Muscle of leg (tissue), 16 donors: ENCODE measurements at places on chromosomes 7 and 10. TPM values are rescaled to one million over a fixed set of nuclear protein-coding genes. Genes with fewer than 3 reads are reported as not detected.

GRCh38 chr7:2209146-2209960 lies 23.4 kb downstream of the MAD1L1 start:
- DNase-seq, result peak; percentile 71

DNA sequence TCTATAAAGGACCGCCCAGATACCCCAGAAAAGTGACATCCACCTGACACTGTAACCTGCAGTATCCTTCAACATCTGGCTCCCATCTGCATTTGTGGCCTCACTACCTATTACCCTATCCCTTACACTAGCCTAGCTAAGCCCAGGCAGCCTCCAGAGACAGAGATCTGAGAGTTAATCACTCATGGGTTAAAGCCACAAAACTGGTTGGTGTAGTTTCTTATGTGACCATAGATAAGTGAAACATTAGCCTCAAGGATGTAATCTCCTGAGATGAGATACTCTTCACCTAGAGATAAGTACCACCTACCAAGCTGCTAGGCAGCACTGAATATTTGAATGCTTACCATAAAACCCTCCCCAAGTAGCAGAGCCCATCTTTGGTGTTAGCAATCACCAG lies 35.4 kb downstream of the CTTNBP2 start:
- no peak for DNase-seq

DNA sequence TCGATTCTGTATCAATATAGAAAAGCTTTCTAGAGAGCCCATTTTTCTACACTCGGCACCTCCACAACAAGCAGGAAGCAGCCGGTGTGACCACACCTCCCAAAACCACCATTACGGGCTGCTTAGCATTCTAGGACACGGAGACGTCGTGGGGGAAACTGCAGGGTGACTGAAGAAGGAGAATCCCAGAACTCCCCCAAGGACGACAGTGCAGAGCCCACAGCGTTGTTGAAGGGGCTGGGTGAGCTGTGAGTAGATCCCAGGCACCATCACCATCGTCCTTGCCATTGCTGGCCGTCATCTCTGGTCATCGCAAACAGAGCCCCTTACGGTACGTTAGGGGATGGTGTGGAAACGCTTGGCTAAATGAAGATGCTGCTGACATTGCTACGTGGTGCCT lies 351.8 kb downstream of the PTPRN2 start:
- no peak for DNase-seq

Gene NDUFB8
- 169 TPM for total RNA-seq

- no peak for DNase-seq
These were observed 37.0 kb upstream of the CASD1 start for GRCh38 chr7:94472608-94473007.

Gene ACTL6B
- not detected for total RNA-seq

DNA sequence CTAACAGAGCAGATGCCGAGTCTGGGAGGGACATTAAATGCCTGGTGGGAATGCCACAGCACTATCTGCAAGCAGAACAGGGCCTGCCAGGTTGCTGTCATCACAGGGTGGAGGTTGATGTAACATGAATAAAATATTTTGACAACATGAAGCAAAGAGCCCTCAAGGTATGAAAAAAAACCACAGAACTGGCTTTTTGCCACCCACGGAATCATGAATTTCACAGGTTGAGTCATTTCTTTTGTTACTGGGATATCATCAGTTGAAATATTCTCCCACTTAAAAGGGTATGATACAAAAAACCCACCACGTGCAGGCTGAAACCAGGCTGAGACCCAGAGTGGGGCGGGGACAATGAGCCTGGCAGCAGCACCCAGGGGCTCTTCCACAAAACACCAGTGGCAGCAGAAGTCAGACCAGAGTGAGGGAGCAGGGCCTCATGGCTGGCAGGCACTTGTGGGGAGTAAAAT lies 220.1 kb downstream of the TNS3 start:
- DNase-seq, result no peak

DNA sequence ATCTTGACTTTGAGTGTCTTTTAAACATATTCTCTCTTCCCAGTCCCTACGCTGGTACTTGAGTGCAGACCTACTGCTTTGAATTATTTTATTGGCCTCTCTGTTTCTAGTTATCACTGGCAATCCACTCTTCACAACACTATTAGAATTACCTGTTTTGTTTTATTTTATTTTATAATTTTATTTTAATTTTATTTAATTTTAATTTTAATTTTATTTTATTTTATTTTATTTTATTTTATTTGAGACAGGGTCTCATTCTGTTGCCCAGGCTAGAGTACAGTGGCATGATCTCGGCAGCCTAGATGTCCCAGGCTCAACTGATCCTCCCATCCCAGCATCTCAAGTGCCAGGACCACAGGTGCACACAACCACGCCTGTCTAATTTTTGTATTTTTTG lies 6.8 kb downstream of the STK17A start:
- DNase-seq, result no peak

Gene TUBAL3
- total RNA-seq, result 0.09 TPM

- DNase-seq, result no peak
These were observed 26.9 kb downstream of the ENKUR start for GRCh38 chr10:24988831-24989640.

DNA sequence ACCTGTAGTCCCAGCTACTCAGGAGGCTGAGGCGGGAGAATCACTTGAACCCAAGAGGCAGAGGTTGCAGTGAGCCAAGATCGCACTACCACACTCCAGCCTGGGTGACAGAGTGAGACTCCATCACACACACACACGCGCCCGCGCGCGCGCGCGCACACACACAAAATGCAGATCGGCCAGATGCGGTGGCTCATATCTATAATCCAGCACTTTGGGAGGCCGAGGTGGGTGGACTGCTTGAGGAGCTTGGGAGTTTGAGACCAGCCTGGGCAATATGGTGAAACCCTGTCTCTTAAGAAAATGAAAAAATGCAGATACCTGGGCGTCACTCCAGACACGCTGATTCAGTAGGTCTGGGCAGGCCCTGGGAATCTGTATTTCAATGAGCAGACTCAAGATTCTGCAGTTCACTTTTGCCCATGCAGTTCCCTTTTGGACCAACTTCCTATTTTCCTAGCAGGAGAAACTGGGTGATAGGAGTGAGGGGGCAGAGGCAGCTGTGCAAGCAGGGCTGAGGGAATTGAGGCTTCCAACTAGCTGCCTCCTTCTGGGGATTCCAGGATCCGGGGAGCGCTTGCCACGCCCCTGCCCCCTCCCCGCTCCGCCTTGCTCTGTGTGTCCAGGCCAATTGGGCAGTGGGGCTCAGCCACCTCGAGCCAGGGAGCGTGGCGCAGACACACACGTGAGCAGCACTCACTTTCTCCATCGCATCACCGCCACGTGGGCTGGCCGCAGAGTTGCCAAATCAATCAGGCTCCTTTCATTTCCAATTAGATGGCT lies 173.6 kb downstream of the SH3PXD2A start:
- no peak for DNase-seq

DNA sequence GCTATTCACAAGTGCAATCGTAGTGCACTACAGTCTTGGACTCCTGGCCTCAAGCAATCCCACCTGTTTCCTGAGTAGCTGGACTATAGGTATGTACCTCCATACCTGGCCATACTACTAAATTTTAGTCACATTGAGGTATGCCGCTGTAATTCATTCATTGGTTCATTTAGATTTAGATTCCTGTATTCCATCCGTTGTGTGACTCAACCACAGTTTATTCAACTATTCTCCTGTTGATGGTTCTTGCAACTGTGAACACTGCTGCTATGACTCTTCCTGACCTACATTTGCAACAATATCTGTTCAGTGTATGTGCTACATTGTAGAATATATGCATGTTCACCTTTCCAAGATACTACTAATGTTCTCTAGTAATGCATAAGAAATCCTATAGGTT lies 8.0 kb upstream of the ZCCHC24 start:
- DNase-seq, result no peak

DNA sequence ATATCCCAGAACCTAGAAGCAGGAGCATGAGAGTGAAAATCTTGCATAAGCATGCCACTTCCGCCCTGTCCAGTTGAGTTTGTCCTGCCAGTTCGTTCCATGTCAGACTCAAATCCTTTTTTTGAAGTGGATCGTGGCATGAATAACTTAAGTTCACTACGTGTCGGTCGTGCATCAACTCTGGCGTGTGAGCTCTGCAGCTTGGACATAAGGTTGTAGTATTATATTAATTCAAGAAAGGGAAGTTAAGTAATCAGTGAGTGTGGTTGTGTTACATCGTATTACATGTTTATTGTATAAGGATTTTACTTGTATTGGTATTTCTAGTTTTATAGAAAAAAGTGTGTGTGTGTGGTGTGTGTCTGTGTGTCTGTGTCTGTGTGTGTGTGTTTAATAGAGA lies 23.0 kb downstream of the CDC123 start:
- DNase-seq, result no peak

- no peak for DNase-seq
These were observed 27.1 kb upstream of the SGCE start for GRCh38 chr7:94683066-94683465.

Gene MMRN2
- 23.1 TPM for total RNA-seq

GRCh38 chr7:22397981-22398380 lies 41.0 kb upstream of the RAPGEF5 start:
- no peak for DNase-seq

GRCh38 chr10:16915300-16915699 lies 98.1 kb upstream of the RSU1 start:
- DNase-seq, result no peak

GRCh38 chr7:31027161-31027965 lies 24.7 kb upstream of the ADCYAP1R1 start:
- peak; percentile 81 for DNase-seq

GRCh38 chr7:92769844-92770243 lies 66.5 kb downstream of the CDK6 start:
- DNase-seq, result no peak

- no peak for DNase-seq
These were observed 312.6 kb upstream of the COBL start for GRCh38 chr7:51629206-51629605.

DNA sequence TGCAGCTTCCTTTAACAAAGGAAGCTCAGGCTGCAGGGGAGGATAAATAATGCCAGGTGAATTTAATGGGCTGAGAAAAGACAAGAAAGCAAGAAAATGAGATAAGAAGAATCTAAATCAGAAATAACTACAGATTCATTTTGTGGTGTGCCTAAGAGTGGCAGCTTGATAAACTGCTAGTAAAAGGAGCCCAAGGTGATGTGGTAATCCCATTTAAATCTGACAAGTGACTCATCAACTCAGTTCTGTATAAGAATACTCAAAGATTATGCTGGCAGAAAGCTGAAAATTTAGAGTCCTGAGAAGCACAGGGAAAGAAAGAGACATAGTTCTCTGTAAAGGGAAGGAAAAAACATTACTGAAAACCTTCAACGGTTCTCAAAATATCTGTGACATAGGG lies 109.4 kb upstream of the PDE1C start:
- peak; percentile 28 for DNase-seq

DNA sequence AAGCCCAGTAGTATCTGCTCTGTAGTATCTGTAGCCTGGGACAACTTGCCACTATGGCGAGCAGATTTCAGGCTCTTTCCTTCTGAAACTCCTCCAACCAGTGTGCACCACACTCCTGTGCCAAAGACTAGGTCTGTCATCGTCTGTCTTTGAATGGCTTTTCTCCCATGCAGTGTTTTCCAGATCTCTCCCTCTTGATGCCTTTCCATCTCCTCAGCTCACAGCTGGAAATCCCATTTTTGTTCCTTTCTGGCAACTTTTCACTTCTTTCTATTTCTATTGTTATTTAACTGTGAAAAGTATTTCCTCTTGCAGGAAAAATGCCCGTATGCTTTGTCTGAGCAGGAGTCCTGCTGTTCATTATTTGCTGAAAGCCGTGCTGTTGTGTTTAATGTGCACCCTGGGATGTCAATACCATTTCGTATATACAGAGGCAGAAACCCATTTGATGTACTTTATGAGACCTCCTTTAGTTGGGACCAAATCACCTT lies 373.7 kb downstream of the PHTF2 start:
- DNase-seq, result peak; percentile 84

- DNase-seq, result no peak
These were observed 25.4 kb upstream of the CNPY1 start for GRCh38 chr7:155571581-155572345.

DNA sequence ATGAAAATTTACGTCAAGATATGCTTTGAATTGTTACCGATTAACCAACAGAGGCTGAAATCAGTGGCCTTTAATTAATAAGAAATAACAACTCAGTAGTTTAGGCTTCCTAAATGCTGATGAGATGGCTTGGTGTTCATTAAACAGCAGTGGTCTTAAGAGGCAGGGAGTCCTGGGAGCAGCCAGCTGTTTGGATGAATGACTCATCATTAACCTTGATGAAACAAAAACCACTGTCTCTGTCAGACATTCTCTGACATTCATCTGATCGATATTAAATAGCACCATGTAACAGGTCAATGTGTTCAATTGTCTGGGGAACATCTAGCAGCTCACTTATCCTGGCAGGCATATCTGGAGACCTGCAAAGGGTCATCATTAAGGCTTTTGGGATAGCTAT lies 234.2 kb upstream of the LRRN3 start:
- DNase-seq, result no peak

- DNase-seq, result no peak
These were observed 790.7 kb downstream of the TNS3 start for GRCh38 chr7:46791188-46791587.

GRCh38 chr7:9106747-9107146 lies 673.3 kb downstream of the NXPH1 start:
- DNase-seq, result no peak

GRCh38 chr10:74917481-74918077 lies 91.2 kb downstream of the KAT6B start:
- DNase-seq, result no peak

Gene PAX4
- total RNA-seq, result not detected

- DNase-seq, result no peak
These were observed 26.0 kb downstream of the CYP26A1 start for GRCh38 chr10:93099670-93100069.

GRCh38 chr7:132882714-132883428 lies 199.0 kb downstream of the CHCHD3 start:
- DNase-seq, result no peak

DNA sequence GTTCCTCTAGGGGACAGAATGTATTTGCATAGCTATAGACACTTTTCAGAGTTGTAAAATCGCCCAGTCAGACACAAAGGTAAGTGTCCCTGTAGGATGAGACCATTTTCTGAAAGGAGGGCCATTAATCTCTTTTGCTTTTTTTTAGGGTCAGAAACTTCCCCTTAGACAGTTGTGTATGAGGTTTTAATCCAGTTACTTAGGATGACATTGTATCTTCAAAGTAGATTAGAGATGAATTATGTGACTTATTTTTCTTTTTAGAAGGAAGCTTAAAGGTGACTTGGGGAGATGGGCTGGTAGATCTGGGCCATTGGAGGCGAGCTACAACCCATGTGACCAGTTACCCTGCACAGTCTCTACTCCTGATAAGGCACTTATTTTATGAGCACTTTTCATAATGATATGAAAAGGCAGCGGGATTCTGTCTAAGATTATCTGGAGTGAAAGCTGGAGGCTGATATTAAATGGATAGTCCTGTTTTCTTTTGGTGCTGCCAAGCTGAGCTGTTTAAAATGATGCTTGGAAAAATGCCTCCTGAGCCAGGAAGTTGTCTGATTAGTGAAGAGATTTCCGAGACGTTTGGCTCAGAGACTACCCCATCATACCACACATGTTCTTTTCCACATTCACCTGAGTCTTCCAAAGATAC lies 264.3 kb downstream of the AUTS2 start:
- peak; percentile 46 for DNase-seq

DNA sequence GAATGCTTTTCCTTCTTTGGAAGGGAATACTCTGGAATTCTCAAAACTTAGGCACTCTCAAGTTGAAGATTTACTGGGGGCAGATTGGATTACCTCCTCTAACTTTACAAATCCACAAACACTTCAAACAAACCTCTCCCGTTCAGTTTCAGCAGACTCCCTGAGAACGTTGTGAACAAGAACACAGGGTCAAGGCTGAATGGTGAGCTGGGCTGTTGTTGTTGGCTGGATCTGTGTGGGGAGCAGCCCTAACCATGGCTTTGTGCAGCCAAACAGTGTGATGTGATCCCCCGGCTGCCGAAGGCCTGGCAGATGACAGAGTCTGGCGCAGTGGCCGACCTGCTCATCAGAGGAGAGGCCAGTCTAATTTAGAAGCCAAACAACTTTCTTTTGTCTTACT lies 93.1 kb downstream of the BMPER start:
- no peak for DNase-seq
